Dorsolateral prefrontal cortex (tissue), 122 donors: ENCODE measurements at places on chromosomes 11 and 22. TPM values are rescaled to one million over a fixed set of nuclear protein-coding genes. Genes with fewer than 3 reads are reported as not detected.

The MTCH2 gene
- total RNA-seq: 59.3 TPM

The SCGB1D4 gene
- total RNA-seq: not detected

The SLCO2B1 gene
- 106 TPM for total RNA-seq

The KRTAP5-1 gene
- not detected for total RNA-seq

The HTR3B gene
- 14.9 TPM for total RNA-seq
